Midbrain (tissue), 1 donor: ENCODE measurements at places on chromosomes 11 and 22.
A peak's percentile ranks its signal among the peaks of the same experiment; 100 is the strongest.

- DNase-seq: no peak
Observed at GRCh38 chr11:119155733-119156492, 7.1 kb downstream of the ABCG4 start.

DNA sequence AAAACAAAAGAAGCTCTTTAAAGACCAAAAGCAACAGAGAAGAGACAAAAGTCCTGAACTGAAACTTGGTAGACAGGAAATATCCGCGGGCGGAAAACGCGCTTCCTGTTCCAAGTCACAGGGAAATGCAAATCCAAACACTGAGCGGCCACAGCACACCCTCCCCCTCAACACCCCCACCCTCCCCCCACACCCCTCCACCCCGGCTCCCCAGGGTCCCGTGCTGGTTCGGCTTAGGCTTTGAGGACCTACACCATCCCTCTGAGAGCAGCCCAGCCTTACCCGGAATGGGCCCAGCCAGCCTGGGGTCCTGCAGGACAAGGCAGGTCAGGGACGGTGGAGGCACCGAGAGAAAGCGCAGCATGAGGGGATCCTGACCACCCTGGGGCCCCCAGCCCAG lies 160.4 kb downstream of the BRD1 start:
- DNase-seq: no peak

- no peak for DNase-seq
Observed at GRCh38 chr11:107118025-107118720, 99.9 kb upstream of the GUCY1A2 start.

GRCh38 chr22:26057731-26058130 lies 111.5 kb upstream of the SEZ6L start:
- DNase-seq: no peak

- DNase-seq: no peak
Observed at GRCh38 chr11:119258983-119259382, 52.8 kb downstream of the CBL start.

- no peak for DNase-seq
Observed at GRCh38 chr11:97229936-97230335, 840.1 kb downstream of the JRKL start.

- no peak for DNase-seq
Observed at GRCh38 chr11:125374398-125374797, 121.7 kb downstream of the FEZ1 start.

DNA sequence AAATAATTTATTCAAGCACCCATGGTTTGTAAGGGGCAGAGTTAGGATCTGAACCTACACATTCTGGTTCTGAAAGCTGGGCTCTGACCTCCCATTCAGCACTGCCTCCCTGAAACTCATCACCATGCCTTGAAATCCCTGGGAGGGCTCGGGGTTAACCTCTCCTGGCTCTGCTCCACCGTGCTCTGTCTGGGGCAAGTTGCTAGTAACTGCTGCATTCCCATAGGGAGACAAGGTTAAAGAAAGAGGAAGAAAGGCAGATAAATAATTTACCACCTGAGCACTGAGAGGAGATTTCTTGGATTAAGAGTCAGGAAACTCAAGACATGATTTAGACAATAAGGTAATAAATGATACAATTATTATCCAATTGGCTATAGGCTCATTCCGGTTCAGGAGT lies 199.3 kb downstream of the KIF18A start:
- no peak for DNase-seq

DNA sequence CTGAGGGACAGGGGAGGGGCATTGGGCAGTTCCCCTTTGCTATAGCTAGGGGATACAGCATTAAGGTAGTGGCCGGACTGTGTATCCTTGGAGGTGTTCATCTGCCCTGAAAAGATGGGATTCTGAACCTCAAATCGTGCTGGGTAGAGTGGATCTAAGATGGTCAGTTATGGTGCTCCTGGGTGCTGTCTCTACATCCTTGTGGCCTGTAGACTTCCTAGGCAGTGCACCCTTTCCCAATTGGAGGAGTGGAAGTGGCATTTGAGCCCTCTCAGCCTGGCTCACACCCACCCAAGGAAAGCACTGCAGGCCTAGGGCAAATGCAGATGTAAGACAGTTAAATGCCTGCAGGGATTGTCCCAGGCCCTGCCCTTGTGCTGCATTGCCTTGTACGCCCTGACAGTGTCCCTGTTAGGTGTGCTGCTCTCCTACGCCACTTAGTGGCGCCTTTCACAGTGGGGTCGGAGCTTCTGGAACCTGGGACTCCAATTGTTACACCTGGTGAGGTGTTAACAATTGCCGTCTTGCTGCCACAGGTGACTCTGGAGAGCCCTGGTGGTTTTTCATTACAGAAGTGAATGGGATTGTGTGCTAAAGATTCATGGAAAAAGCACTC lies 35.0 kb downstream of the PPFIBP2 start:
- DNase-seq: no peak

DNA sequence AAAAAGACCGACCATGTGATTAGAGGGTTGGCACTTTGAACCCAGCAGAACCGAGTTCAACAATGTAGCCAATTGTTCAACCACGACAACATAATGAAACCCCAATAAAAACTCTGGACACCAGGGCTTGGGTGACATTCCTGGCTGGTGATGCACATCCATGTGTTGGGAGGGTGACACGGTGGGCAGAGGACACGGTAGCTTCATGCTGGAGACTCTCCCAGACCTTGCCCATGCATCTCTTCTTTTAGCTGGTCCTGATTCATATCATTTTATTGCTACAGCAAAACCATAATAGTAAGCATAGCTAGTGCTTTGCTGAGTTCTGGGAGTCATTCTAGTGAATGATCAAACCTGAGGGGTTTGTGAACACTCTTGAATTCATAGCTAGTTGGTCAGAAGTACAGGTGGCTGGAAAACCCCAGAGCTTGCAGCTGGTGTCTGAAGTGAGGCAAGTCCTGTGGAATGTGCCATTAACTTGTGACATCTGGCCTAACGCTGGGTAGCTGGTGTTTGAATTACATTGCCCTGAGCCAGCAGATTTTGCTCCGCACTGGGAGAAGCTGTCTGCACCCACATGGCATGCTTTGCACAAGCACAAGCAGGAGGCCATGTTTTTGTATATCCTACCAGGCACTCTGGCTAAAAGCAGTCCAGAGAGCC lies 14.0 kb downstream of the RPUSD4 start:
- DNase-seq: no peak

DNA sequence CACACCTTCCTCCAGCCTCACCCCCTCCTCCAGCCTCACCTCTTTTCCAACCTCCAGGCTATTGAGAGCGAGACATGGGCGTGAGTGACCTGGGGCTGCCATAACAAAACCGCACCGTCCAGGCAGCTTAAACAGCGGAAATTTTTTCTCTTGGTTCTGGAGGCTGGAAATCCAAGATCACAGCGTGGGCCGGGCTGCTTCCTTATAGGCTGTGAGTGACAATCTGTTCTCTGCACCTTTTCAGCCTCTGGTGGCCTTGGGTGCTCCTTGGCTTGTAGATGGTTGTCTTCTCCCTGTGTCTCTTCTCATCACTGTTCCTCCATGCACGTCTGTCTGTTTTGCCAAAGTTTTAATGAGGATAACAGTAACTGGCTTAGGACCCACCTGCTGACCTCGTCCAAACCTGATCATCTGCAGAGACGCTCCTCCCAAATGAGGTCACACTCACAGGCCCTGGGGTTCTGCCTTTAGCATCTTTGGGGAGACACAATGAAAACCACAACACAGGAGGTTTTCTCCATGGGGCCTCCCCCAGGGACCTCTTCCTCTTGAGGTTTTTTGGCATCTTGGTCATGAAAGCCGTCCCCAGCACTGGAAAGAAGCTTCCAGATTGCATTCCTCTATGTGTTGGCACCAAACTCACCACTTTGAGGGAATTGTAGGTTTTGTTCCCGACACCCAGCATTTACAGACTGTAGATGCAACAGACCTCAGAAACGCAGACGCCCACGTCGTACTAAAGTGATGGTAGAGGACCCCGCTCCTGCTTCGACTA lies 878.1 kb downstream of the BRD1 start:
- DNase-seq: no peak

- no peak for DNase-seq
Observed at GRCh38 chr11:31620434-31620833, 110.9 kb downstream of the ELP4 start.

- DNase-seq: no peak
Observed at GRCh38 chr11:9057007-9057406, 34.4 kb downstream of the SCUBE2 start.

GRCh38 chr11:113881856-113882255 lies 6.5 kb upstream of the USP28 start:
- no peak for DNase-seq

- DNase-seq: no peak
Observed at GRCh38 chr11:64110465-64111375, 55.2 kb downstream of the MACROD1 start.

GRCh38 chr11:44913502-44913901 lies 37.2 kb downstream of the TP53I11 start:
- no peak for DNase-seq

DNA sequence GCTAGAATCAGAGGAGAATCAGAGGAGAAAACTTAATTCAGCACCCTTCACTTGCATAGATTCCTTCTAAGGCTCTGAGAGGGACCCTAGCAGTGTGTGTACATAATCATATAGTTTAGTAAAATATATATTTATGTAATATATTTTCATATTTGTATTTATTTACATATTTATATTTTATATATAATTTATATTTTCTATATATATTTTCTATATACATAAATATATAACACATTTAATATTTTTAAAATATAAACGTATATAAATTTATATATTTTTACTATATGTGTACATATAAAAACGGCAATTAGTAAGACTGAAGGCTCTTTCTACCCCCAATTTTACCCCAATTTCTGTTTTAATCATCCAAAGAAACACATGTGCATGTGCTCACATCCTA lies 80.3 kb downstream of the NXPE2 start:
- no peak for DNase-seq

DNA sequence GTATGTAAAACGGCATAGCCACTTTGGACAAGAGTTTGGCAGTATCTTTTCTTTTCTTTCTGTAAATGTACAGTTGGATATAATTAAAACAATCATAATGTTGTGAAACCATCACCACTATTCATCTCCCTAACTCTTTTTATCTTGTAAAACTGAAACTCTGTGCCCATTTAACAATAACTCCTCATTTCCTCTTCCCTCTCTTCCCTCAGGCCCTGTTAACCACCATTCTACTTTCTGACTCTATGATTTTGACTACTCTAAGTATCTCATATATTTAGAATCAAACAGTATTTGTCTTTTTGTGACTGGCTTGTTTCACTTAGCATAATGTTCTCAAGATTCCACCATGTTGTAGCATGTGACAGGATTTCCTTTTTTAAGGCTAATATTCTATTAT lies 10.2 kb downstream of the SCUBE2 start:
- DNase-seq: no peak

GRCh38 chr11:90916706-90917105 lies 693.9 kb upstream of the CHORDC1 start:
- no peak for DNase-seq

GRCh38 chr11:4025248-4025966 lies 69.2 kb upstream of the RRM1 start:
- DNase-seq: no peak

GRCh38 chr22:29313126-29313575 lies 2.3 kb downstream of the RASL10A start:
- DNase-seq: peak; percentile 58

DNA sequence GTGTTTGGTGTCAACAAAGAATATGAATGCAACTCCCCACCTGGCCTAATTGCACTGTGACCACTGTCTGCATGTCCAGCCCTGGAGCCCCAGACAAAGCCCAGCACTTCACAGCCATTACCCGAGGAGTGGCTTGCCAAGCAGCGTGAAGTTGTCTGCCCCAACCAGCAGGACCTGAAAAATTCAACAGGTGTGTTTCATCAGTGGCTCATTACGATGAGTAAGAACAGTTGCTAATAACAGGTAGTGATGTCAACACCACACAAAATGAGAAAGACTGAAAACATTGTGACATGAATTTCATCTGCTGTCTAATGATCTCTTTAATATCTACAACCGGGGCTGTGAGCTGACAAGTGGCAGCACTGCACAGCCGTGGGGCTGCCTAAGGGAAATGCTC lies 10.3 kb downstream of the MRPL21 start:
- no peak for DNase-seq

GRCh38 chr11:122772945-122773344 lies 65.4 kb upstream of the CRTAM start:
- no peak for DNase-seq

DNA sequence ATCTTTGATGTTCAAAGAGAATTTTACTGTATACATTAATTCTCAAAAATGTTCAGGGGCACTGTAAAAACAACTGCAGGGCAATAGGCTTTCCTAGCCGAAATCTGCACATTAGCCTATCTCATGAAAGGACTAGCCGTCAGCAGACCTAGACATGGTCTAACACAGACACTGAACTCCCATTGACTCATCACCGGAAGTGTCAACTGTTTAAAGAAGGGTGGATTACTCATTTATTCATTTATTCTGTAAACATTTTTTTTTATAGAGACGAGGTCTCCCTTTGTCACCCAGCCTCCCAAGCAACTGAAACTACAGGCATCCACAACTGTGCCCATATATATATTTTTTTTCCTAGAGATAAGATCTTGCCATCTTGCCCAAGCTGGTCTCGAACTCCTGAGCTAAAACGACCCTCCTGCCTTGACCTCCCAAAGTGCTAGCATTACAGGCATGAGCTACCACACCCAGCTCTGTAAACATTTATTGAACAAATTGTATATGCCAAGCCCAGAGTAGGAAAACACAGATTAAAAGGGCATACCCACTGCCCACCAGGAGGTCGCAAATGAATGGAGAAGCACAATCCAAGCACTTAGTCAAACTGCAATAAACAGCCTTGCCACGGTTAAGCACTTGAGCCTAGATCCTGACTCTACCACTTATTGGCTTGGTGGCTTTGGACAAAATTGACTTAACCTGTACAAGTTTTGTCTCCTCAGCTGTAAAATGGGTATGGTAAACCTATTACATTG lies 26.6 kb downstream of the RAB30 start:
- no peak for DNase-seq
